ENCODE measurements at places on chromosomes 4 and X.

GRCh38 chr4:185093603-185094002 is 49.5 kb upstream of the SLC25A4 start:
- no peak for DNase-seq

- DNase-seq = no peak
Measured at GRCh38 chr4:186904101-186904500, 180.4 kb upstream of the FAT1 start.

DNA sequence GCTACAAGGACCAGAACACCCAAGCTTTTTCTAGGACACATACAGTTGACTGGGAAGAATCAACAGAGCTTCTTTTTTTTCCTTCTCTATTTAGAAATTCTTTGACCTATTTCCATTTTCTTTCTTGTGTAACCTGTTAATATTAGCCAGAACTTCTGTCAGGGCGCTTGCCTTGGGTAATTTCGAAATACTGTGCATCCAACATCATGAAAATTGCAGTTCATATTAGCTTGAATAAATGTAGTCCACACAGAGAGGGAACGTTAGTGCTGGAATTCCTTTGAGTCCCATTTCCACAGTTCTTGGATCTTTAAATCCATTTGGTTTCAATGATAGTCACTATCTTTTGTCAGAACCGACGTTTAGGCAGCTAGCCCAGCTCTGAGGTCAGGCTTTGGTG is 141.8 kb downstream of the MXRA5 start:
- no peak for DNase-seq

DNA sequence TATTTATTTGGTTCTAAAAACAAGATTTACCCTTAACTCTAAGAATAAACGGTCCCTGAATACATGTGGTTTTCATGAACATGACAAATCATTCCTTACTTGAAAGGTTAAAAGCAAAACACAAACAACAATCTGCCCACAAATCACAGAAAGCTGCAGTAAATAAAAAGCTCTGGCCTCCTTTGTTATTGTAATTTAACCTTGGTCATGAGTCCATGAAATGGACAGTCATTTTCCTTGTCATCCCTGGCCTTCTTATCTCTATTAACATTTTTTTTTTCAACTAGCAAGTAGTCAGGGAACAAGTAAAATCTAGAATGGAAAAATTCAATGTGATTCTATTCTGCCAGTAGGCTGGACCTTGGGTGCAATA is 92.7 kb downstream of the SCD5 start:
- DNase-seq = no peak

GRCh38 chr4:164177753-164178152 is 576.2 kb upstream of the SMIM31 start:
- no peak for DNase-seq

Measured in activated CD8-positive, alpha-beta memory T cell treated with anti-CD3 and anti-CD28 coated beads for 1 hour (primary cell).